Cerebellar nuclear complex (tissue), 1 donor: ENCODE measurements at places on chromosomes 3 and 15.

GRCh38 chr3:195820901-195821300 lies 9.2 kb upstream of the MUC4 start:
- DNase-seq, result no peak

DNA sequence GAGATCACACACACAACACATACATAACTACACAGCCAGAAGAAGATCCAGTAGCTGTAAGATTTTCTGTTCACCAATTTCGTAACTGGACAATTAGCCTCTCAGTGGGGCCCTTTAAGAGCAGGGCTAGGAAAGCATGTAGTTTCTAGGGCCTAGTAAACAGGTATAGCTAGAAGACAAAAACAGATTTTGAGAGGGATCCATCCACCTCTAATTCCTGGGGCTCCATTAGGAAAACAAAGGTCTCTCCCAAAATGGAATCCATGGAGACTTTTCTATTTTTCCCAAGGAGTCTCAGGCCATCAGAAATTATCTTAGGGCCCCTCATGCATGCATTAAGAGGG lies 10.5 kb downstream of the KIF15 start:
- no peak for DNase-seq

- DNase-seq, result no peak
These were observed 13.8 kb downstream of the ZIC4 start for GRCh38 chr3:147392625-147392946.

DNA sequence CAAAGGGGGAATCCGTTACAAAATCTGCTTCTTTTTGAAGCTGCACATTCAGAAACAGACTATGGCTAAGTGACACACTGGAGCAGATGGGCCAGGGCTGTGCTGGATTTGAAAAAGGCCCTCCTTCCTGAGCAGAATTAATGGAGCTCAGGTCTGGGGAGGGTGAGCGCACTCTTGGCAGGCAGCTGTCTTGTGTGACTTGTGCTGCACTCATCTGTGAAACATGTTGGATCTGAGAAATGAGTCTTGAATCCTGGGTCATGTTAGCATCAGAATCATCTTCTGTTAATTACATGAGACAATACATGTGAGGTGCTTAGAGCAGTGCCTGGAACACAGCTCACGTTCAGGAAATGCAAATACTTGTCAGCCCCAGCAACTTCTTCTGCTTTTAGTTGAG lies 219.6 kb downstream of the THSD4 start:
- DNase-seq, result no peak

DNA sequence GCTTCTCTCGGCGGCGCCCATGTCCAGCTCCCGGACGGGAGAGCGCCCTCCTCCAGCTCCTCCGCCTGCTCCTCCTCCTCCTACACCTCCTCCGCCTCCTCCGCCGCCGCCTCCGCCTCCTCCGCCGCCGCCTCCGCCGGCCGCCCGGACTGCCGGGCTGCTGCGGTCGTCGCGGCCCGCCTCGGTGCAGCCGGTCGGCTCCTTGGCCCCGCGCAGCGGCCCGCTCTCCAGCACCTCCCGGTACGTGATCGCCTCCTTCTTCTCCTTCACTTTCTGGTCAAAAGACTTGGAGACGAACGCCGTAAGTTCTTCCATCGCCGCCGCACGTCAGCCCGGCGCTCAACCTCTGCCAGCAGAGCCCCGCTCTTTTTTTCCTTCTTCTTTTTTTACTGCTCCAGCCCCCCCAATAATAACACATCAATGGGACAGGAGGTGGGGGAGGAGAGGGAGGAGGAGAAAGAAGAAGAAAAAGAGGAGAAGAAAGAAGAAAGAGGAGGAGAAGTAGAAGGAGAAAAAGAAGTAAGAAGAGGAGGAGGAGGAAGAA lies 438 bp downstream of the SHOX2 start:
- DNase-seq, result no peak

DNA sequence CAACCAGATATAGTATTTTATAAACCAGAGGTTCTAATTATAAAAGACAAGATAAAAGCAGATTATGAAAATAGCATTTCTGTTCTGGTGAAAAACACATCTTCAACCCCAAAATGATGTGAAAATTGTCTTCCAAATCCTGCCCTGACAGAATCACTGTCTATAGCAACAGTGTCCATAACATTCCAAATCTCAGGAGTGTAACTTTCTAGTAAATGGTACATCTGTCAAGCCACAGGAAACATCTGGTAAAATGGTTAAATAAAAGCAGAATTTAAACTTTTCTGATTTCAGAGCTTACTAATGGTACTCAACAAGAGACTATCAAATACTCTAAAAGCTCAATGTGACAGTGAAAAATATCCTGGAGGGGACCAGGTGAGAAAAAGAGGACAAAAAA lies 60.5 kb downstream of the VGLL4 start:
- DNase-seq, result no peak

- no peak for DNase-seq
These were observed 138.8 kb upstream of the TLE3 start for GRCh38 chr15:70236341-70237086.
